ENCODE measurements at places on chromosomes 11 and 22.
A peak's percentile ranks its signal among the peaks of the same experiment; 100 is the strongest.

DNA sequence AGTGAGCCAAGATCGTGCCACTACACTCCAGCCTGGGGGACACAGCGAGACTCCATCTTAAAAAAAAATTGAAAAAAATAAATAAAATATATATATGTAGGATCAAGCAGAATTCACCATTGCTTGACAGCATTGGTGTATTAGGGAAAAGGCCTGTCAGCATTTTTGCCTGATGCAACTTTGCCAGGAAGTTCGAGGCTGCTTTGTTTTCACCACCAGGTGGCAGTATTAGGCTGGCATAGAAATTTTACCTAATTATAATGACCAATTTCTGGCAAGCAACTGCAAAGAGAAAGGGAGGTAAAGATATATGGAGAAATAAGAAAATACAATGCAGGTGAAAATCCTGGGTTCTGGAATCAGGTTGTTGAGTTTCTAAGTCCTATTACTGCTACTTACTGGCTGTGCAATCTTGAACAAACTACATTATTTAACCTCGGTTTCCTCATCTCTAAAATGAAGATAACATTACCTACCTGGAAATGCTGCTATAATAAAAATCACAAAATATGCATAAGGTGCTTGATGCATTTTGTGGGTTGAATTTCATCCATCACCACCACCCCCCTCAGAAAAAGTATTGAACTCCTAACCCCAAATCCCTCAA is 24.7 kb downstream of the LAYN start:
- peak; percentile 83 for DNase-seq

DNA sequence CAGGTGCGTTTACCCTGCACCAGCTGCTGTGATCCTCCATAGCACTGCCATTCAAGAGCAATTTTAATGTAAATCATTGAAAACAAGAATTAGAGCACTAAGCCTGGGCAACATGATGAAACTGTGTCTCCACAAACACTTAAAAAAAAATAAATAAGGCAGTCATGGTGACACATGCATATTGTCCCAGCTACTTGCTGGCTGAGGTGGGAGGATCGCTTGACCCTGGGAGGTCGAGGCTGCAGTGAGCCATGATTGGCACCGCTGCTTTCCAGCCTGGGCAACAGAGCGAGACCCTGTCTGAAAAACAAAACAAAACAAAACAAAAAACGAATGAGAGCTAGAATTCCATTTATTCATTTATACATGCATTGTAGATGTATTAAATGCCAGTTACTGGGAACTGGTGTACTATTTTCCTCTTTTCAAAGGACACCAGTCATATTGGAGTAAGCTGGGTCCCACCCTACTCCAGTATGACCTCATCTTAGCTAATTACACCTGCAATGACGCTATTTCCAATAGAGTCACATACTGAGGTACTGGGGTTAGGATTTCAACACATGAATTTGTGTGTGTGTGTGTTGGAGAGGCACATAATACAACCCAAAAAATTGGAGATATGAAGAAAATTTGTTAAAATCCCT is 101.9 kb downstream of the MICAL2 start:
- DNase-seq: no peak

GRCh38 chr22:32781695-32782094 is 19.8 kb upstream of the TIMP3 start:
- no peak for DNase-seq

GRCh38 chr11:30210357-30210756 is 20.5 kb upstream of the FSHB start:
- peak; percentile 13 for DNase-seq

DNA sequence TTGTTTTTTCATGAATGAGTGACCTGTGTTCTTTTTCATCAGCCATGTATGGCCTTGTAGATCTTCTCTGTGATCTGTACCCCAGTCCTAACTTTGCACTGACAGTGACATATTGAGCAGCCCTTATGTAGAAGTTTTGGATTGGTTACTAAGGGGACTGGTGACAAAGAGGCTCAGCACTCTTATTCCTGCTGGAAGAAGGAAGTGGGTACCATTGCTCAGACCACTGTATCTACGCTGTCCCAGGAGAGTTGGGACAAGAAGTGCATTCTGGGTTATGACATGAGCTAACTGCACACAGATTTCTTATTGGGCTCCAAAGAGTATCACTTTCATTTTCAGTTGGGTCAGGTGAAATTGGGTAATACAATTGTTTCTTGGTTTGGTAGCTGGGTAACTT is 107.8 kb upstream of the RASSF10 start:
- DNase-seq: no peak

DNA sequence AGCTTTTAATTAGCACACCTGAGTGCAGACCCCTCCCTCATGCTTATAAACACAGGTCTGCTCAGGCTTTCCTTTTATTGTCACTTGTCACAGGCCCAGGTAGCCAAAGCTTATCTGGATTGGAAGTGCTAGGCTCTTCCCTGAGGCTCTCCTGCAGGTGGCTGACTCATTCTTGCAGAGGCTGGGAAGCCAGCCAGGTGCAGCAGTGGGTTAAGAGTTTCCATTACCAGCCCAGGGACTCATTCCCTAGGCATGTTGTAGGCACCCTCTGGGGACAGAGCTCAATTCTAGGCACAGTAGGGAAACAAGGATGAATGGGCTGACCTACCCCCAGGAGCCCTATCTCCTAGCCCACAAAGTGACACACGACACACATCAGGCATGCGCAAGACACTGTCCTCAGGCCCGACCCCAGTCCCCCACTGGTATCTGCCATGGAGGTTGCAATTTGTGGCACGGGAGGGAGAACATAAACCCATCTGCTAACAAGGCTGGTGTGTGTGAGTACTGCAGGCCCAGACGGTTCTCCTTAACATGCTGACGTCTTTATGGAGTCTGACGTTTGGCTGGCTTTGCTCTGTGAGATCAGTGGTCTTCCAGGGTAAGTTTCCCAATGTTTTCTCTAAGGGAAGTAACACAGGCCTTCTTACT is 94.2 kb downstream of the ABTB2 start:
- peak; percentile 82 for DNase-seq

DNA sequence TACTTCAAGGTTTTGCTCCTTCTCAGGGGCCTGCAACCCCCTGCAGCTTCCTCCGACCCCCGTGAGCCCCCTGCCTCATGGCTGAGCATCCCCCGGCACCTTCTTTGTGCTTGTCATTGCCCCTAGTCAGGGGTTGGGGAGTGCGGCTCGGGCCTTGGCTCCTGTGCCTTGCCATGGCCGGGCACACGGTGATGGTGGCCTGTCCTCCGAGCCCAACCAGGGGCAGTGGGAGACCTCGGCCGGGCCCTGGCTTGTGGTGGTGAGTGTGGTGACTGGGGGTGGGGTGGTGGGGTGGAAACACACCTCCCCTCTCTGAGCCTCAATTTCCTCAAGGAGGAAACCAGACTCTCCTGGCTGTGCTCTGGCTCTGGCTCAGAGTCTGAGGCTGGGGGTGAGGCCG is 1.5 kb upstream of the MRGPRG start:
- no peak for DNase-seq

GRCh38 chr11:64960719-64961118 is 11.2 kb downstream of the MAJIN start:
- no peak for DNase-seq

- no peak for DNase-seq
These were observed 123.2 kb downstream of the FEZ1 start for GRCh38 chr11:125372911-125373310.

Data from hepatocyte (in vitro differentiated cells).